ENCODE measurements at places on chromosomes 12 and 14.

DNA sequence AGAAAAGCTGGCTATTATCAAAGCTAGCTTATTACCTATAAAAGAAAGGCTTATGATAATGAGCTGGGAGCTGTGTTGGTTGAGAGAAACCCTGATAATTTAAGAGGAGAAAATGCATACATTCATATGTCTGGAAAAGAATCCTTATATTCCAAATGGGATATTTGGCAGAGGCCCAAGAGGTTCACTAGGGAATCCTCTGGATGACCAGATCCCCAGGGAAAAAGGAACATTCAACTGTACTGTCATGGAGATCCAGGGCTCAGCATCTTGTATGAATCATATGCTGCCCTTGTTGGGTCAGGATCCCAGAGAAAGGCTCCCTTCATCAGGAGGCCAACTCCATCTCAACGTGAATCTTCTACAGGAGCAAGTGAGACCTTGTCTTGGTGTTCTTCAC lies 16.6 kb upstream of the FBXO34 start:
- DNase-seq = no peak

- no peak for DNase-seq
These were observed 92.2 kb downstream of the DYRK2 start for GRCh38 chr12:67740711-67741110.

GRCh38 chr14:47149326-47149725 lies 497.7 kb upstream of the RPL10L start:
- no peak for DNase-seq

DNA sequence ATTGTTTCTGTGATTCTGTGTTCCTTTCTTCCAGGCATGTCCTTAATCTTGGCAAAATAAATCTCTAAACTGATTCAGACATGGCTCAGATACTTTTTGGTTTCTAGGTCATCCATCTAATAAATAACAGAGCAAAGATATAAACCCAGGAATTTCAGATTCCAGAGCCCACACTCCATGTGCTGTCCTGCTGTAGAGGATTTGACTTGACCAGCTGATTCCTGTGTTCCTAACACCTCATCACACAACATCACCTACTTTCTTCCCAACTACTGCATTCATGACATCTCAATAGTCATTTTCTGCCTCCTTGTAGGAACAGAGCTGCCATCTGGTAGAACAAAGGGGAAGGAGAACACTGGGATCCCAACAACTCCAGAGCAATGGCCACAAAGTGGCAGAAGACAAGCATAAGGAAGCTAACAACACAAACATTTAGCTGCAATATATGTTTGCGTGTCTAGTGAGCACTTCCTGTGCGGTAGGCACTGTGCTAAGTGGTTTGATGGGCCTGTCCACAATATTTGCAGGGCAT lies 91.9 kb upstream of the OVCH1 start:
- no peak for DNase-seq

GRCh38 chr12:96776908-96777307 lies 130.1 kb upstream of the NEDD1 start:
- DNase-seq = no peak

GRCh38 chr14:23143911-23144310 lies 24.9 kb upstream of the CEBPE start:
- no peak for DNase-seq

DNA sequence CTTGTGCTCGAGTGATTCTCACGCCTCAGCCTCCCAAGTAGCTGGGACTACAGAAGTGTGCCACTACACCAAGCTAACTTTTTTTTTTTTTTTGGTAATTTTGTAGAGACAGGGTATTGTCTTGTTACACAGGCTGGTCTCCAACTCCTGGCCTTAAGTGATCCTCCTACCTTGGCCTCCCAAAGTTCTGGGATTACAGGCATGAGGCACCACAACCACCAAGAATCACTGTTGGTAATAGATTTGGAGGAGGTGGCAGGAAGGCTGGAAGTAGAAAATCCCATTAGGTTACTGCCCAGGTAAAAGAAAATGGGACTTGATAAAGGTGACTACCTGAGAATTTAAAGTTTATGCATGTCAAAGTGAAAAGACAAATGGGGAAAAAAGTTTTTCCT lies 1.4 kb upstream of the CDCA4 start:
- no peak for DNase-seq

- DNase-seq = no peak
These were observed 127.2 kb downstream of the BCAT1 start for GRCh38 chr12:24821691-24822090.

GRCh38 chr12:25101092-25101445 lies 93.9 kb downstream of the DNAI7 start:
- DNase-seq = no peak

GRCh38 chr12:125824276-125824675 lies 759.0 kb downstream of the AACS start:
- DNase-seq = no peak

GRCh38 chr12:67424784-67425183 lies 155.6 kb downstream of the CAND1 start:
- no peak for DNase-seq

- DNase-seq = no peak
These were observed 16.1 kb downstream of the SCAF11 start for GRCh38 chr12:45974171-45974719.

DNA sequence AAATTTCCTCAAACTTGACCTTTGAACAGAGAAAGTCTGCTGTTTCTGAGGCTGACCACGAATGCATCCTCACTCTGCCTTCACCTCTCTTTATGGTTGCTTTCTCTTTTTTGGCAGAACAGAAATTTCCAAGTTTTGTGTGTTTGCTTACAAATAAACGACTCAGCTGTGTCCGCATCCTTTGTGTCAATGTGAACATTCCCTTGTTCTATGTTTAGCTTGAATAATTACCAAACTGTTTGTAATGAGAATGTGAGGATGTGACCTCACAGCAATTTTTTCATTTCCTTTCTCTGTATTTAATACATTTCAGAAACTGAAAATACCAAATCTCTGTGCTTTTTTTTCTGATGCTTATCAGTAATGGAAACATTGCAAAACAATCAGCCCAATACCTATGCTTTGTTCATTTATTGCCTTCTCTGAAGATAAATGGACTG lies 410.9 kb downstream of the EGLN3 start:
- no peak for DNase-seq

- peak; percentile 98 for DNase-seq
These were observed 6.8 kb upstream of the CHD4 start for GRCh38 chr12:6613776-6614512.

DNA sequence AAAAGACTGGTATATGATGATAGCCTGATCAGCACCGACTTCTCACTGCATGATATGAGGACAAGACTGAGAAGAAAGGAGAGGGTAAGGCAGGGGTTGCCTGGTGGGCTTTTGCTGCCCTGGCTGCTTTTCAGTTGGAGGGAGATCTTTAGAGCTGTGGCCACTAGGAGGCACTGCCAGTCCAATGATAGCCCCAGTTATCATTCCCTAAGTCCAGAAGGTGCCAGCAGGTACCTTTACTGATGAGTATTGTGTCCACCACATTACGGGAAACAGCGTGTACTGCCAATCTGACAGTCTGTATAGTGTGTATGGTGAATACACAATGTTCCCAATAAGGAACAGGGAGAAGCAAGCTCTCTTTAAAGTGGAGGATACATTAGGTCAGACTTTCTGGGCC lies 55.8 kb upstream of the CCDC175 start:
- peak; percentile 66 for DNase-seq

GRCh38 chr14:25132732-25133422 lies 82.9 kb upstream of the STXBP6 start:
- peak; percentile 89 for DNase-seq

GRCh38 chr12:68335462-68335861 lies 3.3 kb upstream of the MDM1 start:
- no peak for DNase-seq

Data from H9 (cell line).